Activated naive CD4-positive, alpha-beta T cell treated with anti-CD3 and anti-CD28 coated beads for 36 hours (primary cell): ENCODE measurements at places on chromosomes 2 and 18. TPM values are rescaled to one million over a fixed set of nuclear protein-coding genes. Genes with fewer than 3 reads are reported as not detected.

DNA sequence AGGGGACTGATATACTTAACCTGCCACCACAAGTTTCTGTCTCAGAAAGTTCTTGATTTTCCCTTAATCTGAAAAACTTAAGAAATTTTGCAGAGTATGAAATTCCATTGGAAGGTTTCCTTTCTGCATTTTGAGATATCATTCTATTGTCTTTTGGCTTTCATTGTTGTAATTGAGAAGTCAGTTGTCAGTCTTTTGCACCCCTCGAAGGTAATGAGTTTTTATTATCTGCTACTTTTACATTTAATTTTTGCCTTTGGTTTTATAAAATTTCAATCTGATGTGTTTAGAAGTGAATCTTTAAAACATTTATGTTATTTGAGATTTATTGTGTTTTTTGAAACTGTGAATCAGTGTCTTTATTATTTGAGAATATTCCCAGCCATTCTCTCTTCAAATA lies 4.8 kb upstream of the IL36A start:
- peaks cover 22% of the 10 kb centered on the region for H3K4me1 ChIP-seq
- no peak overlapping the region for H3K27ac ChIP-seq
- DNase-seq, result no peak
- H3K36me3 ChIP-seq, result peaks cover 18% of the 10 kb centered on the region

The ANKRD39 gene
- 25.0 TPM for total RNA-seq

GRCh38 chr2:62738981-62739936 lies 33.7 kb downstream of the EHBP1 start:
- H3K27me3 ChIP-seq, result no peaks in the 10 kb centered on the region
- H3K4me1 ChIP-seq, result peaks cover 15% of the 10 kb centered on the region
- DNase-seq, result no peak
- H3K4me3 ChIP-seq, result no peak overlapping the region
- H3K36me3 ChIP-seq, result no peaks in the 10 kb centered on the region

The OSBPL6 gene
- 2.3 TPM for total RNA-seq

DNA sequence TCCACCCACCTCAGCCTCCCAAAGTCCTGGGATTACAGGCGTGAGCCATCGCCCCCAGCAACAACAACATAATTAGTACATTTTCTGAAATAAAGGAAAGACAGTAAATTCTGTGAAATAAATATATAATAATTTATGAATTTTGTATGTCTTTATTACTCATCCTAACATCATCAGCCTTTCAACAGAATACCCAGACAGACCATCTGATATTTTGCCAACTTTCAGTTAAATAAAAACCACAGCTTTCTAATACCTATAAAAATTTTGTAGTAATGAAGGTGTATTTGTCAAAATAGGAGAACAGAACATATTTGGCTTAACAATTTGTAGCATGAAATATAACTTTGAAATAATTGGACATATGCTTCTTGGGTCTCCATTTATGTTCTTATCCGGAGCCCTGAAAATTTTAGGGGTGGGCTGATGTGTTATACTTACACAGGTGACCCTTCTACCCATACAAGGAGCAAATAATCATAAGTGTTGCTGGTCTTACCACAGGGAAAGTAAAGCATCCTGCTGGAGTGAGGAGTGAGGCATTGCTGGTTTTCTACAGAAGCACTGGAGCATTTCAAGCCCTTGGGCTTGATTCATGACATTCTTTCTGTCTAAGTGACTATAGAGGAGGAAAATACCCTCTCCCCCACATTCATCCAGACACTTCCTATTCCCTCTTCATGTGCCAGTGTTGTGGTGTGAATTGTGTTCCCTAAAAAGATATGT lies 99.3 kb downstream of the SPOPL start:
- no peak overlapping the region for H3K27ac ChIP-seq
- H3K4me3 ChIP-seq, result no peak overlapping the region
- H3K4me1 ChIP-seq, result no peaks in the 10 kb centered on the region

GRCh38 chr2:239073270-239073669 lies 225.4 kb downstream of the TWIST2 start:
- peaks cover 17% of the 10 kb centered on the region for H3K36me3 ChIP-seq
- DNase-seq, result no peak
- H3K27me3 ChIP-seq, result no peaks in the 10 kb centered on the region
- peaks cover 2% of the 10 kb centered on the region for H3K4me1 ChIP-seq
- H3K4me3 ChIP-seq, result no peak overlapping the region

GRCh38 chr2:100721693-100722092 lies 98.2 kb upstream of the NPAS2 start:
- H3K4me1 ChIP-seq, result no peaks in the 10 kb centered on the region
- no peak overlapping the region for H3K4me3 ChIP-seq
- no peak overlapping the region for H3K27ac ChIP-seq
- H3K36me3 ChIP-seq, result no peaks in the 10 kb centered on the region
- H3K27me3 ChIP-seq, result no peaks in the 10 kb centered on the region

GRCh38 chr2:44904578-44904977 lies 36.9 kb upstream of the SIX3 start:
- H3K4me3 ChIP-seq, result no peak overlapping the region
- peaks cover 18% of the 10 kb centered on the region for H3K27me3 ChIP-seq

The L3MBTL4 gene
- total RNA-seq, result 0.10 TPM

GRCh38 chr18:3255611-3256165 lies 6.2 kb upstream of the MYL12B start:
- peaks cover 82% of the 10 kb centered on the region for H3K4me1 ChIP-seq
- H3K36me3 ChIP-seq, result peaks cover 43% of the 10 kb centered on the region
- H3K4me3 ChIP-seq, result no peak overlapping the region
- DNase-seq, result no peak

DNA sequence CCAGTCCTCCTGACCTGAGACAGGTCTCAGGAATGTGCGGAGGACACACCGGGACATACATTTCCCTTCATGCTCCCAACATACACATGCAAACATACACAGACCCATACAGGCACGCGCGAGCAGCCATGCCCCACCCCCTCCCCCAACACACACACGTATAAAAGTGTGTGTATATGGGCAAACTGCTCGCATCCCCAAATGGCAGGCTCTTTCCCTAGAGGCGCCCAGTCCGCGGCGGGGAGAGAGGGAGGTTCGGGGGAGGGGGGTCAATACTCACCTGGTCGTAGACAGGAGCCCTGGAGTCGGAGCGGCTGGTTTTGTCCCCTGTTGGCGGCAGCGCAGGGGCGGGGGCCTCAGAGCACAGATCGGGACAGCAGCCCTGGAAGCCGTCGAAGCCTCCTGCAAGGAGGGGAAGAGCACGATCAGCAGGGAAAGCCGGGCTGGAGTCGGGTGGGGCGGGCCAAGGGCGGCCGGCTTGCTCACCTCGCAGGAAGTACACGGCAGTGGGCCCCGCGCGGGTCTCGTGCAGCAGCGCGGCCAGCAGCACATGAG lies 682 bp downstream of the DUSP2 start:
- H3K27ac ChIP-seq, result peak overlapping the region; percentile 96
- peaks cover 38% of the 10 kb centered on the region for H3K36me3 ChIP-seq
- H3K4me3 ChIP-seq, result peak overlapping the region; percentile 96
- DNase-seq, result peak; percentile 49
- H3K27me3 ChIP-seq, result no peaks in the 10 kb centered on the region

DNA sequence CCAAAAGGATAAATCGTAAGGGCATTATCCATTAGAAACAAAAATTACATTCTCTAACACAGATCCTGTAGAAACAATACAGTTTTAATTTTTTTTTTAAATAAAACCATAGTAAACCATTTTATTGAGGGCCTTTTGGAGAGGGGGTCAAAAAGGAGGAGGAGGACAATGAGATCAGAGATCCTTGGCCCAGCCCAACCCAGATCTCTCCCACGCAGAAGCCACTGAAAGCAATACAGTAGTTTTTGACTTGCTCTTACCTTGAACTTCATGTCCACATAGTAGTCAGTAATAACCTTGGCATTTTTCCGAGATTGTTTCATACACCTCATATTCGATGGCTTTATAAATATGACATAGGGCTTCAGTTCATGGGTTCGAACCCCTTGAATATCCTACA lies 4.1 kb upstream of the TMEM237 start:
- DNase-seq, result no peak
- peaks cover 4% of the 10 kb centered on the region for H3K4me1 ChIP-seq
- no peaks in the 10 kb centered on the region for H3K36me3 ChIP-seq

- H3K4me3 ChIP-seq, result no peak overlapping the region
- peaks cover 4% of the 10 kb centered on the region for H3K4me1 ChIP-seq
Measured at GRCh38 chr2:72949045-72949444, 31.7 kb downstream of the EMX1 start.

The MORN2 gene
- 5.1 TPM for total RNA-seq

The KHK gene
- total RNA-seq, result 10.2 TPM

- H3K4me3 ChIP-seq, result no peak overlapping the region
- DNase-seq, result no peak
- H3K27ac ChIP-seq, result no peak overlapping the region
- H3K36me3 ChIP-seq, result no peaks in the 10 kb centered on the region
- peaks cover 2% of the 10 kb centered on the region for H3K27me3 ChIP-seq
Measured at GRCh38 chr2:151204756-151205155, 56.9 kb downstream of the RBM43 start.

DNA sequence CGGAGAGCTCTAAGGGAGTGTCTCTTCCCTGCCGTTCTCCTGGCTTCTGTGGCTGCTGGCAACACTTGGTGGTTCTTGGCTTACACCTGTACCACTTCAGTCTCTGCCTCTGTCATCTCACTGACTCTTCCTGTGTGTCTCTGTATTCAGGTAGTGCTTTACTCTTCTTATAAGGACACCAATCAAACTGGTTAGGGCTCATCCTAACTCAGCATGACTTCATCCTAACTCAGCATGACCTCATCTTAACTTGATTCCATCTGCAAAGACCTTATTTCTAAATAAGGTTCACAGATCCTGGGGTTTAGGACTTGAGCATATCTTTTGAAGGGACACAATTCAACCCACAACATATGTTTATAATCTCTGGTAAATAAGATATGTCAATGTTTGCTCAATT lies 51.6 kb upstream of the DSEL start:
- H3K4me3 ChIP-seq, result no peak overlapping the region
- H3K36me3 ChIP-seq, result no peaks in the 10 kb centered on the region
- no peak for DNase-seq
- H3K27me3 ChIP-seq, result no peaks in the 10 kb centered on the region
- H3K27ac ChIP-seq, result no peak overlapping the region
- H3K4me1 ChIP-seq, result no peaks in the 10 kb centered on the region

- H3K27me3 ChIP-seq, result peaks cover 5% of the 10 kb centered on the region
Measured at GRCh38 chr2:235017441-235017840, 65.6 kb downstream of the SH3BP4 start.

The MCEE gene
- total RNA-seq, result 14.0 TPM
